ENCODE measurements at places on chromosomes 3 and 15. TPM values are rescaled to one million over a fixed set of nuclear protein-coding genes. Genes with fewer than 3 reads are reported as not detected.
A peak's percentile ranks its signal among the peaks of the same experiment; 100 is the strongest.

Gene WDR93
- total RNA-seq, result not detected

GRCh38 chr3:195025884-195026200, 245.1 kb downstream of the XXYLT1 start:
- H3K27ac ChIP-seq, result no peak overlapping the region
- H3K4me3 ChIP-seq, result no peak overlapping the region
- H3K4me1 ChIP-seq, result peaks cover 9% of the 10 kb centered on the region
- H3K36me3 ChIP-seq, result peaks cover 1% of the 10 kb centered on the region
- H3K27me3 ChIP-seq, result peaks cover 12% of the 10 kb centered on the region

Gene GOLGA8T
- total RNA-seq, result not detected

- peaks cover 13% of the 10 kb centered on the region for H3K4me1 ChIP-seq
- no peak overlapping the region for H3K4me3 ChIP-seq
- no peaks in the 10 kb centered on the region for H3K27me3 ChIP-seq
- DNase-seq, result no peak
- no peaks in the 10 kb centered on the region for H3K36me3 ChIP-seq
These were observed 168.5 kb downstream of the TCF12 start for GRCh38 chr15:57086857-57087427.

- peaks cover 21% of the 10 kb centered on the region for H3K36me3 ChIP-seq
- no peak for DNase-seq
- no peaks in the 10 kb centered on the region for H3K27me3 ChIP-seq
- peaks cover 31% of the 10 kb centered on the region for H3K4me1 ChIP-seq
These were observed 12.0 kb downstream of the MESD start for GRCh38 chr15:80977627-80978036.

DNA sequence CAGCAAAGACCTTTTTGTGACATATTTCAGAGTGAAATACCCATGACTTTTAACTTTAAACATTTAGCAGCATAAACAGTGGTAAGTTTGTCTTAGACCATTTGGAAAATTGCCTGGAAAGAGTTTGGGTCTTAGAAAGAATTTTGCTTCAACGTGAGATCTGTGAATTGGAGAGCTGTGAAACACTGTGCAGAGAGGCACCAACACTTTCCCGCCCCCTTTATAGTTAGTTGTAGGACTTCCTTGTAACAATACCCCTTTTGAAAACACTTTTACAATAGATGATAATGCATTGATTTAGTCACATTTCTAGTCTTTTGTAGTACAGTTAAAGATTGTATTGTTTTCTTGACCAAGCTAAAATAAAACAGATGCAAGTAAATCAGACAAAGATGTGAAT, 43.5 kb upstream of the MBNL1 start:
- H3K4me3 ChIP-seq, result no peak overlapping the region
- peaks cover 33% of the 10 kb centered on the region for H3K4me1 ChIP-seq
- DNase-seq, result no peak
- H3K36me3 ChIP-seq, result no peaks in the 10 kb centered on the region
- no peaks in the 10 kb centered on the region for H3K27me3 ChIP-seq

DNA sequence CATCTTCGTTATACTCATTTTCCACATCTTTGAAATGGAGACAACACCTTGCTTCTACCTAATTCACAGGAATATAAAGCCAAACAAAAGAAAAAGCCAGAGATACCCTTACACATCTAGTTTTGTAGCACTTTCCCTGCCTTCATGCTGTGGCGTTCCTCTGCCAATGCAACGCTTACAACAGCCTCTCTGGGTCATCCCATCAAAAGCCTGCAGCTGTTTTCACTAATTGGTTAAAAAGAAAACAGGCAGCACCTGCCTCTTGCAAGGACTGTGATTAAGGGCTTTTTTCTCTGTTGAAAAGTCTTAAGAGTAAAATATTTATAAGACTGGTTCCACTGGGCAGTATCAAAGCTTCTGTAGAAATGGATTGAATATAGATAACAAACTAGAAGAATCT, 120.3 kb downstream of the FMN1 start:
- no peaks in the 10 kb centered on the region for H3K27me3 ChIP-seq
- DNase-seq, result no peak
- H3K4me3 ChIP-seq, result no peak overlapping the region
- no peak overlapping the region for H3K27ac ChIP-seq
- H3K36me3 ChIP-seq, result no peaks in the 10 kb centered on the region
- H3K4me1 ChIP-seq, result peaks cover 4% of the 10 kb centered on the region

DNA sequence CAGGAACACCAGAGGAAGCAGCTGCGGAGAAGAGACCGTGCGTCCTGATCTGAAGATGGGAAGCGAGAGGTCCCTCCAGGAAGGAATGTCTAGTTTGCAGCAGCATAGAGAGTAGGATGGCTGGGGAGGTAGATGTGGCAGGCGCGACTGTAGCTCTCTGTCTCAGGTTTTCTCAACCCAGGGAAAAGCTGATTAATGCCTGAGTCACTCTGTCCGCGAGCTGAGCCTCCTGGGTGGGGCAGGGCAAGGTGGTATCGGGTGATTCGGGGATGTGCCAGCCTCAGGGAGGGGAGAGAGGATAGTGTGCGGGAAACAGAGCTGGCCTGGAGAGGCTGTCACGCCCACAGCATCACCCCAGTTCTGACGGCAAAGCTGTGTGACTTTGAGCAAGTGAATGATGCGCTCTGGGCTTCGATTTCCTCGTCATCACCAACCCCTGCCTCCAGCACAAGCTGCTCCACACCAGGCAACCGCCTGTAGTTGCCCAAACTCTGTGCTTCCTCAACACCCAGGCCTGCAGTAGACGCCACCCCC, 28.4 kb downstream of the CPN2 start:
- peaks cover 3% of the 10 kb centered on the region for H3K36me3 ChIP-seq
- DNase-seq, result peak; percentile 62

DNA sequence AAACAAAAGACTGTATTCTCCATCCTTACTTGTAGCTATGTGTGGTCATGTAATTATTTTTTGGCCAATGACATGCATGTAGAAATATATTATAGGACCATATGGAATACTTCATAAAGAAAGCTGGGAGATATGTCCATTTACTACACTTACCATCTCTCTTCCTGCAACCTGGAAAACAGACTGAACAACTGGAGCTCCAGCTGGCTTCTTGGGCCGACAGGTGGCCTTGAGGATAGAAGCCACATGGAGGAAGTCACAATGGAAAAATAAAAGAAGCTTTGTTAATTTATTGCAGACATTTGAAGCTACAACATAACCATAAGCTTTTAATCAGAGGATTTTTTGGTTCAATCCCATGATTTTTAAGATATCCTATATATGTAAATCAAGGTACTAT, 167.9 kb upstream of the CBLB start:
- no peak overlapping the region for H3K4me3 ChIP-seq
- no peaks in the 10 kb centered on the region for H3K4me1 ChIP-seq
- no peak for DNase-seq

Gene IGSF11
- not detected for total RNA-seq

DNA sequence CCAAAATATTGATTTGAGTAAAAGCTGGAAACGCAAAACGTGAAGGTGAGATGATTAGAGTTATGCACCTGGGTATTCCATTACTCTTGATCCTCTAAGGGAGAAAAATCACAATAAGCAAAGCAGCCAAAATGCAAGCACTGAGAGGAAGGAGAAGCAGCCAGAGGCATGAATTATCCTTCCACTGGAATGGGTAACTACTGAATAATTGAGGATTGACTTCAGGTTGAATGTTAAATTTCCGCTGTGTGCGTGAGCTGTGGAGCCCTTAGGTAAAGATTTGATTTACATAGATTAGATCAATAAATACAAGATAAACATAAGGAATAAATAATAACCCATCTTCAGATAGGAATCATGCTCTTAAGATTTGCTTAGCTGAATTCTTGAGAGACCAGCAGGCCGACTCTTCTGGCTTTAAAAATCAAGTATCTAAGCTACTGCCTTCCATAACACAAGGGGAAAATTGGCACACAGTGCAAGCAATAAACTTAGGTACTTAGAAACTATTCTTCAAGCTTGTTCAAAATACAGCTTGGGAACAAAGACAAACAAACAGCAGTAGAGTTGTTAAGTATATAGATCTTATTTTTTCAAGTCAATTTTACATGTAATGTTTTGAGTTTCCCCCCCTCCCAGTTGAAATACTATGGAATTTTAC, 1459.5 kb downstream of the ZPLD1 start:
- H3K4me3 ChIP-seq, result no peak overlapping the region
- peaks cover 19% of the 10 kb centered on the region for H3K27me3 ChIP-seq
- H3K27ac ChIP-seq, result no peak overlapping the region
- no peaks in the 10 kb centered on the region for H3K36me3 ChIP-seq

DNA sequence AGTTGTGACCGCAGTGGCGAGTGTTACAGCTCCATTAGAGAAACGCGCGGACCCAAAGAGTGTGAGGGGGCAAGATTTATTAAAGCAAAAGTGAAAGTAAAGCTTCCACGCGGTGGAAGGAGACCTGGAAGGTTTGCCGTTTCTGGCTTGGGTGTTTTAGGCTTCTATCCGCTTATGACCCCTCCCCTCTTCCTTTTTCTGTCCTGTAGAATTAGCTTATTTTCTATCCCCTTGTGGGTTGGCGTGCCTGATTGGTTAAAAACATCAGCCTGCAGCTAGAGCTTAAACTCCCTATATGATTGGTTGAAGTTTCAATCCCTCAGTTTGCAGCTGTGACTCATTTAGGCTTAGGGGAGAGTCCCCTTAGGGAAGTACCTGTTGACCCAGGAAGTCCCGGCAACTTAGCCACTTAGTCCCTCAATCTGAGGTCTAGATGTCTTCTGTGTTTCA, 39.6 kb downstream of the C3orf38 start:
- H3K36me3 ChIP-seq, result no peaks in the 10 kb centered on the region
- no peak for DNase-seq
- no peak overlapping the region for H3K27ac ChIP-seq
- peaks cover 5% of the 10 kb centered on the region for H3K4me1 ChIP-seq

GRCh38 chr15:70046679-70047369, 50.9 kb downstream of the TLE3 start:
- peaks cover 31% of the 10 kb centered on the region for H3K36me3 ChIP-seq
- DNase-seq, result no peak
- no peak overlapping the region for H3K27ac ChIP-seq
- H3K27me3 ChIP-seq, result peaks cover 2% of the 10 kb centered on the region

GRCh38 chr15:92808598-92809063, 91.5 kb upstream of the CHD2 start:
- no peaks in the 10 kb centered on the region for H3K36me3 ChIP-seq
- peak overlapping the region; percentile 75 for H3K4me3 ChIP-seq
- peak overlapping the region; percentile 98 for H3K27ac ChIP-seq
- peaks cover 54% of the 10 kb centered on the region for H3K4me1 ChIP-seq
- DNase-seq, result no peak
